ENCODE measurements at places on chromosomes 3 and 15.

DNA sequence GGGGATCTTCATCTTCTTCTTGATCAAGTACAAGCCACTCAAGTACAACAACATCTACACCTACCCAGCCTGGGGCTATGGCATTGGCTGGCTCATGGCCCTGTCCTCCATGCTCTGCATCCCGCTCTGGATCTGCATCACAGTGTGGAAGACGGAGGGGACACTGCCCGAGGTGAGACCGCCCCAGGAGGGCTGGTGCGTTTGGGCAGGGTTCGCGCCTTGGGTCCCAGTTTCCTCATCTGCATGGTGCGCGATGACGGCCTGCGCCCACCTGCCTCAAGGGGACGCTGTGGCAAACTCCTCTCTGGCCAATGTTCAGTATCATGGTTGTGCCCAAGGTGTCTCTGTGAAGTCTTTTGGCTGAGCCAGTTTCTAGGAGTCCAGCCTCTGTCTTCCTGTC, 57.5 kb upstream of the SLC6A1 start:
- no peak for DNase-seq

GRCh38 chr3:169286214-169286613, 377.3 kb downstream of the MECOM start:
- DNase-seq = no peak

DNA sequence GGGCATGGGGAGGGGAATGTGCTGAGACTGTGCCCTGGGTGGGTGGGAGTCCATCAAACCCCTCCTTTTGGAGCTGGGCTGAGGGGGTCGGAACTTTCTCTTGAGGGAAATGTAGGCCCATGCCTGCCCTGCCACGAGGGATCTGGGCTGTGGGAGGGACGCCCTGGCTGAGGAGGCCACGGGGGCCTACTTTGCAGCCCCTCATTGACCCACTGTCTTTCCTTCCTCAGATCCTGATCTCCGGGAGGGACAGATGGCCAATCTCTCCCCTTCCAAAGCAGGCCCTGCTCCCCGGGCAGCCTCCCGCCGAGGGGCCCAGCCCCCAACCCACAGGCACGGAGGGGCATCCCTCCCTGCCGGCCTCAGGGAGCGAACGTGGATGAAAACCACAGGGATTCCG, 25.3 kb downstream of the LOXL1 start:
- no peak for DNase-seq

- no peak for DNase-seq
Measured at GRCh38 chr15:46410705-46411104, 775.9 kb downstream of the SQOR start.

- DNase-seq = no peak
Measured at GRCh38 chr15:98888820-98889479, 118.6 kb downstream of the PGPEP1L start.

GRCh38 chr15:70248116-70249025, 150.7 kb upstream of the TLE3 start:
- no peak for DNase-seq

- DNase-seq = no peak
Measured at GRCh38 chr3:73404435-73404834, 220.3 kb downstream of the PDZRN3 start.

- no peak for DNase-seq
Measured at GRCh38 chr15:79736435-79737000, 160.3 kb downstream of the MTHFS start.

GRCh38 chr3:18666655-18667054, 241.5 kb upstream of the SATB1 start:
- no peak for DNase-seq

DNA sequence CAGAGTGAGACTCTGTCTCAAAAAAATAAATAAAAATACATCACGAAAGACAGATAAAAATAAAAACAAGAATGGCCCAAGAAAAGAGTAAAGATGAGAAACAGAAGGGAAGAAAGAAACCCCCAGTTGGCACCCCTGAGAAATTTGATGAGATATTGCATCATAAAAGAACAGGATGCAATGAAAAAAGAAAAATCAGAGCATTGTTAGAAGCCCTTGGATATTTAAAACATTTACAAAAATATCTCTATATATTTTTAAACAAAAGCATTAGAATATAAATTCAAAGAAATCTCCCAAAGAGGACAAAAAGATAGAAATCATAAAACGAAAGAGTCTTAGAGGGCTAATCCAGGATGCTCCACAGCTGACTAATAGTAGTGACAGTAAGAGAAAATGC, 18.6 kb upstream of the ZBTB38 start:
- no peak for DNase-seq

DNA sequence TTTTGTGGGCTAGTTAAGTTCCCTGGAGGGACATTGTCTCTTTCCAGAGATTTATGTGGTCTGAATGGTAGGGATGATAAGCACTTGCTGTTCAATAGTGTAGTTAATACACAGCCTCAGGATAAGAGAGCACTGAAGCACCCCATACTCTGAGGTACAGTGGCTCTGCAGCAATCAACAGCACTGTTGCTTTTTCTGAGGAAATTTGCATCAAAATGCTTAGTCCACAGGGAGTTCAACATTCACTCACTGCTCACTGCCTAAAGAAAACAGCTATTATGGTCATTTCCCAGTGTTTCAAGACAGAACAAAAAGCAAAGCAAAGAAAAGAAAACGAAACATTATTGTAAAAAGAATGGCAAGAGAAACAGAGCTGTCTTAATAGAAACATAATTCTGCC, 441.9 kb downstream of the PLOD2 start:
- no peak for DNase-seq

- no peak for DNase-seq
Measured at GRCh38 chr3:4320096-4320911, 17.1 kb downstream of the SETMAR start.

GRCh38 chr15:95840004-95840403, 490.5 kb upstream of the NR2F2 start:
- no peak for DNase-seq

- DNase-seq = no peak
Measured at GRCh38 chr3:190586631-190587011, 72.7 kb downstream of the IL1RAP start.

All from NCI-H1105 (cell line).